D721Med (cell line): ENCODE measurements at places on chromosomes 1 and 21.
A peak's percentile ranks its signal among the peaks of the same experiment; 100 is the strongest.

- no peak for DNase-seq
Measured at GRCh38 chr1:7852804-7853683, at the start of gene UTS2. TSS of gene UTS2 (minus strand) at chr1:7853065. CDS start at chr1:7853003, 62 bp downstream.

DNA sequence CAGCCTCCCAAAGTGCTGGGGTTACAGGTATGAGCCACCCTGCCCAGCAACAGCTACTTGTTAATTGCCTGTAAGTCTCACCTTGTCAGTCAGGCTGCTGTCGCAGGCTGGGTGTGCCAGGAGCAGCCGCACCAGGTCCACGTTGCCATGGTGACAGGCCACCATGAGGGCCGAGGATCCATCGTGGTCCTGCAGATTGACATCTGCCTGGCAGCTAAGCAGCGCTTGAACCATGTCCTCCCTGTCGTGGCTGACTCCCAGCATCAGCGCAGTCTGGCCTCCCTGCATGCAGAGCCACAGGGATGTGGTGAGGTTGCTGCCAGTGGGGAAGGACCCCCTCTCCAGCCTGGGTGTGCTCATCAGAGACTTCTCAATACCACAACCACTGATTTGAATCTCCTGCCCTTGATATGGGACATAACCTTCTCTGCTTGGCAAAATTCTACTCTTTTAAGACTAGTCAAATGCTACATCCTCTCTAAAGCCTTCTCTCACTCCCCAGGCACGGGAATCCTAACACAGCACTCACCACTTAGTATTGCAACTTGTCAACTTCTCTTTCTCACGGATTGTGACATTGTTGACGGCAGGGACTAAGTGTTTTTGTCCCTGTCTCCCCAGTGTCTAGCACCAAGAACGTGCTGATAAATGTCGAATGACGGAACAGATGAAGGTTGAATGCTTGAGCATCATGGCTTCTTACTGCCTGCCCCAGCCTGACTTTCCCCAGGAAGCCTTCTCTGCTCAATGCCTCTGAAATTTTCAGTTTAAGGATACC, 52.9 kb downstream of the L1TD1 start:
- DNase-seq, result no peak

DNA sequence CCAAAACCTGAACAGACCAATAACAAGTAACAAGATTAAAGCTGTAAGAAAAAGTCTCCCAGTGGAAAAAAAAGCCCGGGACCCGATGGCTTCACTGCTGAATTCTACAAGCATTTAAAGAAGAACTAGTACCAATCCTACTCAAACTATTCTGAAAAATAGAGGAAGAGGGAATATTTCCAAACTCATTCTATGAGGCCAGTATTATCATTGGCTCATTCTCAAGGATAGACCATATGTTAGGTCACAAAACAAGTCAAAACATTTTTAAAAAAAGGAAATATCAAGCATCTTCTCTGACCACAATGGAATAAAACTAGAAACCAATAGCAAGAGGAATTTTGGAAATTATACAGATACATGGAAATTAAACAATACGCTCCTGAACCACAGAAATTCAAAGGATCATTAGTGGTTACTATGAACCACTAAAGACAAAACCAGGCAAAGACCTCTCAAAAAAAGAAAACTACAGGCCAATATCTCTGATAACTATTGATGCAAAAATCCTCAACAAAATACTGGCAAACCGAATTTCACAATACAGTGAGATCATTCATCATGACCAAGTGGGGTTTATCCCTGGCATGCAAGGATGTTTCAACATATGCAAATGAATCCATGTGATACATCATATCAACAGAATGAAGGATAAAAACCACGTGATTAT, 13.9 kb upstream of the IL20 start:
- no peak for DNase-seq

DNA sequence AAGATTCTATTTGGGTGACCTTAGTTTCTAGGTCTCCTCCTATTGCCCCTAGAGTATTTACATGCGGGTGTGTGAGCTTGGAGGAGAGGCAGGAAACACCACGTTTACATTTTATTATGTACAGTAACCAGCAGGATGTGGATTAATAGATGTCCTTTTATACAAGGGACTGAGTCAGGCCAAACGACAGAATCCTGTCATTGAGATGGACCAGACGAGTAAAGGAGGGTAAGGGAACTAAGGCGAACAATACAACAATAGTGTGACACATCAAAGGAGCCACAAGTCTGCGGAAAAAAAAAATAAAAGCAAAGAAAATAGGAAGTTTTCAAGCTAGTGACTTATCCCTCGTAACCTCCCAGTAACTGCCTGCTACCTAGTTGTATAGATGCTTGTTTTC, 151.1 kb downstream of the GABPA start:
- no peak for DNase-seq

DNA sequence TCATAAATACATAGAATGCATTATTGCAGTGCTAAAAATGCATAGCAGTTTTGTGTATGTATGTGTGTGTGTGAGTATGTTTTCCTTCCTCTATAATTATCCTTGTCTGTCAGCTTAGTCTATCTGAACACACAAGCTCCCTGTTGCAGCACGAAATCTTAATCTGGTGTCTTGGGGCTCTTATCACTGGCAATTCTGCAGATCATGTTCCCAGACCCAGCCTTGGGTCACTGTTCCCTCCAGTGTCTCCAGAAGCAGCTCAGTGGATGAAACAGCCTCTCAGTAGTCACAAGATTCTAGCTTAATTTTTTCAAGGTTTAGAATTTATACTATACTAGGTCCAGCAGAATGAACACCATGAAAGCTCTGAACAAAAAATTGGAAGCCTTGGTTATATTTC, 777.9 kb downstream of the MRPL39 start:
- DNase-seq, result no peak

DNA sequence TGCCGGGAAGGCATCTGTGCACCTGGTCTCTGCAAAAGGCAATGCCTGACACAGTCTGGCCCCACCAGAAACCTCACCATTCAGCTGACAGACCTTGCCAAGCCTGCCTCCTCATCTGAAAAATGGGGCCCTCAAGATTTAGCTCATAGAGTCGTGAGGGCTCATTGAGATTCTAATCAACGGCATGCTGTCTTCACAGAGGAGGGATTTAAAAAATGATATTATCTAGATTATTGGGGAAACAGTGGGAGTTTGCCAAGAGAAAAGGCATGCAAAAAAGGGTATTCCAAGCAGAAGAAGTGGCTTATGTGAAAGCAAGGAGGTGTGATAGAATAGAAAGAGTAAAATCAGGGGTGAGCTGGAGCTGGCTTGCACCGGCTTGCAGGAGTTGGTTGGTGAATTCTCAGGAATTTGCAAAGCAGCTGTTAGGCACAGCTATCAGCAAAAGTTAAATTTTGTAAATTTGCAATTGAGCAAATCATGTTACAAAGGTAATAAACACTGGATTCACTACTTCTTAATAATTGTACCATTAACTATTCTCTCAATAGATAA, 91.7 kb upstream of the WNT4 start:
- DNase-seq, result no peak

GRCh38 chr1:158793604-158794003, 12.6 kb upstream of the OR6N2 start:
- no peak for DNase-seq

DNA sequence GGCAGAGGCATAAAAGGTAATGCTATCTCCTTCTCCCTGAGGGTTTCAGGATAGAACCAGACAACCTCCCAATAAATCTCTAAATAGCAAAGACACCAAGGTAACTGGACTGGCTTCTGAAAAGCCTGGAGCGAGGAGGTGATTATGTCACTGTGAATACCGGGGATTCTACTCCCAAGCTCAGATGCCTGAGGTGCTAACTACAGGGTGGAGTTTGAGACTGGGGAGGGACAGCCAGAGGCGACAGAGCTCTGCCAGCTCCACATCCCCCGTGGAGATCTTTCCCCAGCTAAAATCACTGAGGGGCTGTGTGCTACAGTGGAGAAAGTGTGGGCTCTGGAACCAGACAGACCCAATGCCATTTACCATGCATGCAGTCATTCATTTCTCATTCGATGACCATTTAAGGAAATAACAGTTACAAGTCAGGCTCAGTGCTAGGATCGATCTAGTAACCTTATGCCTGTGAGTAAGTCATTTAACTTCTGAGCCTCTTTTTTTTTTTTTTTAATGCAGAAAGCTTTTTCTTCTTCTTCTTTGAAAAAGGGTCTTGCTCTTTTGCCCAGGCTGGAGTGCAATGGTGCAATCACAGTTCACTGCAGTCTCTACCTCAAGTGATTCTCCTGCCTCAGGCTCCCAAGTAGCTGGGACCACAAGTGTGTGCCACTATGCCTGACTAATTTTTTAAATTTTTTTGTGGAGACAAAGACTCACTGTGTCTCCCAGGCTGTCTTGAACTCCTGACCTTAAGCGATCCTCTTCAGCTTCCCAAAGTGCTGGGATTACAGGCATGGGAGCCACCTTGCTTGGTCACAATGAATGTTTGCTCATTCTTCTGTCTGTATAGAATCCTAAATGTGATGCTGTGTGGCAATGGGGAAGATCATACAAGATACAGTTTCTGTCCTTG, 8.1 kb upstream of the SLC45A3 start:
- DNase-seq, result no peak

GRCh38 chr1:111603979-111604378, 15.6 kb upstream of the RAP1A start:
- DNase-seq, result no peak

- DNase-seq, result no peak
Measured at GRCh38 chr1:205456383-205456867, 580 bp upstream of the BLACAT1 start.

DNA sequence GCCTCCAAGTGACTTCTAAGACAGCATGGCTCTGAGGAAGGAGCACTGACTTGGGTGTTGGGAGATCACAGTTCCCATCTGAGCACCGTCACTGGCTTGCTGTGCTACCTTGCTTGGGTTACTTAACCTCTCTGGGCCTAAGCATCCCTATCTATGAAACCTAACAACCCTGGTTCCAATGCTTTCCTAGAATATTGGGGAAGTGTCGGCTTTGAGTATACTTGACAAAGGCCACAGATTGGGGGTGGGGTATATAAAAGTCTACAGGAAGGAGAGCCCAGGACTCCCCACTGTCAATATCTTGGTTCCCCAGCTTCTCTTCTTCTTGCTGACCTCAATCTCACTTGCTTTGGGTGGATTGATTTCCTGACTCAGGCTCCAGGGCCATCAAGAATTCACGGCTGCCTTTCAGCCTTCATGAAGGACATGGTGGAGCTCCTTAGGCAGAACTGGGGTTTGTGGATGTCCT, 6.3 kb downstream of the TNFRSF1B start:
- no peak for DNase-seq

- no peak for DNase-seq
Measured at GRCh38 chr1:232477728-232478127, 152.2 kb downstream of the SIPA1L2 start.

GRCh38 chr1:60387175-60387574, 313.6 kb upstream of the C1orf87 start:
- no peak for DNase-seq

DNA sequence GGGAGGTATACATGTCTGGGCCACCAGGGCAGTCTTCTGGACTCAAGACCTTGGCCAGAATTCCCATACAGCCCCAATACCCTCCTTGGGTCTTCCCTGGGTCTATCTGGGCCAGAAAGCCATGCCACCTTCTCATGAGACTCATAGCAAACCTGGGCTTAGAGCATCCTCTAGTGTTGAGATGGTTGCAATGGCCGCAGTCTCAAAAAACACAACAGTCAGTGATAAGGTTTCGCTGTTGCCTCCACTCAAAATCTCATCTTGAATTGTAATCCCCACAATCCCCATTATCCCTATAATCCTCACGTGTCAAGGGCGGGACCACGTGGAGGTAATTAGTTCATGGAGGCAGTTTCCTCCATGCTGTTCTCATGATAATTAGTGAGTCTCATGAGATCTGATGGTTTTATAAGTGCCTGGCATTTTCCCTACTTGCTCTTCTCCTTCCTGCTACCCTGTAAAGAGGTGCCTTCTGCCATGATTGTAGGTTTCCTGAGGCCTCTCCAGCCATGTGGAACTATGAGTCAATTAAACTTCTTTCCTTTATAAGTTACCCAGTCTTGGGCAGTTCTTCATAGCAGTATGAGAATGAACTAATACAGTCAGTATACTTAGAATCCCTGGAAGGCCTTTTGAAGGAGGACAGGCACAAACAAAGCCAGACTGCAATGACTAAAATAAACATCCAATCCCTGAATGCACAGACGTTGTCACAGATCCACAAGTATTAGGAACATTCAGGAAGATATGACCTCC, 77.0 kb downstream of the CTH start:
- DNase-seq, result peak; percentile 31

DNA sequence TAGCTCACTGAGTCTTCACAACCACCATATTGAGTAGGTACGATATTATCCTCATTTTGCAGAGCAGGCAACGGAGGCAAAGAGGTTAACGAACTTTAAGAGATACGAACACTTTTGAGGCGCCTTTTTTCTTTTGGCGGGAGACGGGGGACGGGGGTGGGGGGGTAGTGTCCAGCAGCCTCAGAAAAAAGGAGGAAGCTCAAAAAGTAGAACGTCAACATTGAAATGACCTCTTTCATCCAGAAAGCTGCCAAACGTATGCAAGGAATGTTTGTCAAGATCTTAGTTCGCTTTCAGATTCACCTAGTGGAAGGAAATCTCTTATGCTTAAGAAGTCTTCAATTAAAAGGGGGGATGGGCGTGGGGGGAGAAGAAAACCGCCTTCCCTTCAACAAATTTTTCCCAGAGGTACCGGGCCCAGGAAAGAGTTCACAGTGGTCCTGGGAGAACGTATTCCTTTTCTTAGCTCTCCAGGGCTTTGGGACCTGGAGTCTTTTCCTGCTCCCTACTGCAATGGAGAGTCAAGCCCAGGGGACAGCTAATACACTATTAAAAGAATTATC, 1.1 kb upstream of the PCAT6 start:
- no peak for DNase-seq

GRCh38 chr1:30650968-30651320, 72.4 kb downstream of the MATN1 start:
- no peak for DNase-seq

GRCh38 chr1:23423415-23424292, 894 bp downstream of the TCEA3 start:
- no peak for DNase-seq

DNA sequence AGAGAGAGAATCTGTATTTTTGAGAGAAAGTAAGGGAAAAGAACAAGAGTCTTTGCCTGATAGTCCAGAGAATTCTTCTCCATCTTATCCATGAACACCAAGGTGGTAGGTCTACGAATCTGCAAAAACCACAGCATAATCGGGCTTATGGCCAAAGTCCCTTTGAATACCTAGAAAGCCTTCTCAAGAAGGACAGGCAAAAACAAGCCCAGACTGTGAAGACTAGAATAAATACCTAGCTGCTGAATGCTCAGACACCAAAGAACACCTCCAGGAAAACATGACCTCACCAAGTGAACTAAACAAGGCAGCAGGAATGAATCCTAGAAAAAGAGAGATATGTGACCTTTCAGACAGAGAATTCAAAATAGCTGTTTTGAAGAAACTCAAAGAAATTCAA, 79.2 kb downstream of the HFM1 start:
- no peak for DNase-seq

DNA sequence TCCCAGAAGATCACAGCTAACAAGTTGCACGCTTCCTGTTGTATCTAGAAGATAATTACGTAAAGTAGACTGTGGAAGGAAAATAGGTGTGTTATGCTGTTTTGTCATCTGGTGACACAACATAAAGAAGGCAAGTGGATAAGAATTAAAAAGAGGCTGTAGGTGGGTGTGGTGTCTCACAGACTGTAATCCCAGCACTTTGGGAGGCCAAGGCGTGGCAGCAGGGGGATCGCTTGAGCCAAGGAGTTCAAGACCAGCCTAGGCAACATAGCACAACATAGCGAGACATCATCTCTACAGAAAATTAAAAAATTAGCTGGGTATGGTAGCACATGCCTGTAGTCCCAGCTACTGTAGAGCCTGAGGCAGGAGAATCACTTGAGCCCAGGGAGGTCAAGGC, 17.9 kb upstream of the ZNF281 start:
- no peak for DNase-seq

- no peak for DNase-seq
Measured at GRCh38 chr1:245000872-245001188, 136.5 kb upstream of the HNRNPU start.
